ENCODE measurements at places on chromosomes 1 and 21. TPM values are rescaled to one million over a fixed set of nuclear protein-coding genes. Genes with fewer than 3 reads are reported as not detected.

GRCh38 chr1:224256640-224257039, 73.3 kb downstream of the NVL start:
- no peak for DNase-seq

- no peak for DNase-seq
These were observed 397.4 kb downstream of the MATN1 start for GRCh38 chr1:30325999-30326398.

GRCh38 chr1:209080170-209080781, 503.2 kb upstream of the CAMK1G start:
- no peak for DNase-seq

GRCh38 chr1:208606959-208607358, 362.8 kb upstream of the PLXNA2 start:
- no peak for DNase-seq

DNA sequence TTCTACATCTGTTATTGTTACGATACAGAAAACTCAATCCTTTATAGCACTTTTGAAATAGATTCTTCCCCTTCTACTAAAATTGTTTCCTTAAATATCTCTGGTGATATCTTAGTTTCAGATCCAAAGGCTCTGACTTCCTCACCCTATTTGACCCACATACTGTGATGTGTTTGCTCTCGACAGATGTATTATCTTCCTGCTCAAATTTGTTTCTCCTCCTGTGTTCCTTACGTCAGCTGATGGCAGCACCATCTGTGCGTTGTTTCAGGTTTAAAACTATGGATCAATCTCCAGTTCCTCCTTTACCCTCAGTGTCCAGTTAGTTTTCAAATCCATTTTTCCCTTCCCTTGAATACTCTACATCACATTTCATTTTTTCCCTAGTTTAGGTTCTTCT, 274.4 kb downstream of the RYR2 start:
- no peak for DNase-seq

DNA sequence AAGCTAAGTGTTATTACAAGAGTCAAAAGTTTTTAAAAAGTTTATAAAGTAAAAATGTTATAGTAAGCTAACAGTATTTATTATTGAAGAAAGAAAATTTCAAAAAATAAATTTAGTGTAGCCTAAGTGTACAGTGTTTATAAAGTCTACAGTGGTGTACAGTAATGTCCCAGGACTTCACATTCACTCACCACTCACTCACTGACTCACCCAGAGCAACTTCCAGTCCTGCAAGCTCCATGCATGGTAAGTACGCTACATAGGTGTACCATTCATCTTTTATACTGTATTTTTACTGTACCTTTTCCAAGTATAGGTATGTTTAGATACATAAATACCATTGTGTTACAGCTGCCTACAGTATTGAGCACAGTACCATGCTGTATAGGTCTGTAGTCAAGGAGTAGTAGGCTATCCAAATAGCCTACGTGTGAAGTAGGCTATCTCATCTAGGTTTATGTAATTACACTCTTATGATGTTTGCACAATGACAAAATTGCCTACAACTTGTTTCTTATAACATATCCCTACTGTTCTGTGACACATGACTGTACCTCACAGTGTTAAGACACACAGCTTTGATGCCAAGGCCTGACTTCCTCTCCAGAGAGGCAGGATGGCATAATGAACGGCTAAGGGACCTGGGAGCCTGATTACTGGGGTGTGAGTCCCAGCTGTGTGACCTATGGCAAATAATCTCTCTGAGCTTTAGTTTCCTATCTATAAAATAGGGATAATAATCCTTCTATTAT, 12.7 kb downstream of the DHCR24 start:
- DNase-seq, result no peak

DNA sequence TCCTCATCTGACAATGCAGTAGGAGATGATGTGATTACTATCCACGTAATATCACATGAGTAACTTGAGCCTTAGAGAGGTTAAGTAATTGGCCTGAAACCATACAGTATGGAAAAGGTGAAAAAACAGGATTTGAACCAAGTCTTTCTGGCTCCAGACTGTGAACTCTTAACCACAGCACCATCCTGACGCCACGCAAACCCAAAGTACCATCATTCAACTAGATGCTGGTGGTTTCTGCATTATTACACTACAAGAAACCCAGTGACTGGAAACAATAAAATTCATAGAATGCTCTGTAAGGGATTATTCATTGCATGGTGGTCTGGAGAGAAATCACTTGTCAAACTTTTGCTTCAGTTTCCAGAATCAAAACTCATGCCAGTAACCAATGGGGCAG, 90.7 kb downstream of the MAB21L3 start:
- DNase-seq, result no peak

- DNase-seq, result no peak
These were observed 8.1 kb upstream of the LRRC71 start for GRCh38 chr1:156912310-156912709.

- no peak for DNase-seq
These were observed 228.9 kb downstream of the TNR start for GRCh38 chr1:175514387-175514953.

DNA sequence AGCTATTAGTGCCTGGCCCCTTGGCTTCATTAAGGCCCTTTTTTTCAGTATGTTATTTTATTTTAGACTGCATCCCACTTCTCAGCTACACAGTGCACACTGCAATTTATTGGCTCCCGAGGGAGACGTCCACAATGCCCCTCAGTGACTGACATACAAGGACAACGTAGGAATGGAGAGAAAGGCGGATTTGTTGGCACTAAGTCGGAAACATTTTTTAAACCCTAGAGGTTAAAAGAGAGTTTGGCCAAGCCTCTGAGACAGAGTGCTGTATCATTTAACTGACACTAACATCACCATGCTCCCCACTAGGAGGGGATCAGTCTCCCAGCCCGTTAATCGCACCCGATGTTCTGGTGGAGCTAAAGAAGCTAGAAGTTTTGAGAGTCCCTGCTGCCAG, 45.7 kb upstream of the FOXD3 start:
- DNase-seq, result no peak

DNA sequence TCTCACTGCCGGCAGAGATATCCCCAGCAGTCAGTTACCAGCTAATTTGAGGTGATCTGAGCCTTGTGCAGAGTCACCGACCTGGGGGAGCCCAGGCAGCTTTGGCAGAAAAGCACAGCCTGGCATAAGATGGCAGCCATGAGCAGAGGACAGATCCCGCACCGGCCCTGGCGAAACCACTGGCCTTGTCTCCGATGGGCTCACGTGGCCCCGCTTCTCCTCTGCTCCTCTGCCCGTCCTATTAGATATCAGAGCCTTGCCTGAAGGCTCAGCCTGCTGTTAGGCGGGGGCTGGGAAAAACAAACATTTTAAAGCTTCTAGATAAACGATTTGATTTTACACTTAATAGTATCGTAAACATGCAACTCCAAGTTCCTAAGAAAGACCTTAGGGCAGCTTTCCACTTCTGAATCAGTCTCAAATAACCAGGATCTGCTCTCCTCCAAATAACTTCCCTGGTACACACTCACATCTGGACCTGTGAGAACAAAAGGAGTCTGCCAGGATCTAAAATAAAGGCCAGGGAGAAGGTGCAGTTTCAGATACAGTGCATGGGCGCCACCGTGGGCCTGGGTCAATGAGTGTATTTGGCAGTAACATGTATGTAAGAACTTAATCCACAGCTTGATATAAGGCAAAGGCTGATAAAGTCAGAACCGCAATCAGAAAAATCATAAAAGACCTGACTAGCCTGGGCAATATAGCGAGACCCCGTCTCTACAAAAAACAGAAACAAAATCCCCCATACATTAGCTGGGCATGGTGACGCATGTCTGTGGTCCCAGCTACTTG, 10.0 kb downstream of the EDARADD start:
- no peak for DNase-seq

DNA sequence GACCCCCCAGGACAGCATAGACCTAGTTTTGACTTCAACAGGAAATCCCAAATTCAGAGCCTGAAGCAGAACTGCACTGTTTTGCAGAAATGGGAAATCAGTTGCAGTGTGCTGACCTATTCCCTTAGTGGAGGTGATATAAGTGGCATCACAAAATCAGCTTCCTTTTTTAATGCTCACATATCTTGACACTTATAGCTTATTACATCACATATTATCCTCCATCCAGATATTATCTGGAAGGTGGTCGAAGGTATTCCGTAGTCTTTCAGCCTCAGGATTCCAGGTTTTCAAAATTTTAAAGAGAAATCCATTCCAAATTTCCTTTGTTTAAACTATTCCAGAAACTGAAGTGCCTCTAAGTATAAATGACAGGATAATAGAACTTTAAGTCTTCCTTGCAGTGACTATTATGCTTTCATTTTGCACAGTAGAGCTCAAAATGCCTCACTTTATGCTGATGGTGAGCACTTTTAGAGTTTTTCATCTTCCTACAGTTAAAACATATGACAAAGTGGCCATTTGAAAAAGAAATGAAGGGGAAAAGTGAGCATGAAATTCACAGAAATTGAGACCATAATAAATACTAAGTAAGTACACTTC, 106.4 kb upstream of the DPYD start:
- DNase-seq, result no peak

The NGF gene
- total RNA-seq, result not detected

The CFHR2 gene
- total RNA-seq, result not detected

The LCE1A gene
- total RNA-seq, result not detected

The RPTN gene
- total RNA-seq, result not detected

The MCOLN2 gene
- total RNA-seq, result 11.3 TPM
